ENCODE measurements at places on chromosomes 11 and 22. TPM values are rescaled to one million over a fixed set of nuclear protein-coding genes. Genes with fewer than 3 reads are reported as not detected.

The FXYD2 gene
- not detected for total RNA-seq

DNA sequence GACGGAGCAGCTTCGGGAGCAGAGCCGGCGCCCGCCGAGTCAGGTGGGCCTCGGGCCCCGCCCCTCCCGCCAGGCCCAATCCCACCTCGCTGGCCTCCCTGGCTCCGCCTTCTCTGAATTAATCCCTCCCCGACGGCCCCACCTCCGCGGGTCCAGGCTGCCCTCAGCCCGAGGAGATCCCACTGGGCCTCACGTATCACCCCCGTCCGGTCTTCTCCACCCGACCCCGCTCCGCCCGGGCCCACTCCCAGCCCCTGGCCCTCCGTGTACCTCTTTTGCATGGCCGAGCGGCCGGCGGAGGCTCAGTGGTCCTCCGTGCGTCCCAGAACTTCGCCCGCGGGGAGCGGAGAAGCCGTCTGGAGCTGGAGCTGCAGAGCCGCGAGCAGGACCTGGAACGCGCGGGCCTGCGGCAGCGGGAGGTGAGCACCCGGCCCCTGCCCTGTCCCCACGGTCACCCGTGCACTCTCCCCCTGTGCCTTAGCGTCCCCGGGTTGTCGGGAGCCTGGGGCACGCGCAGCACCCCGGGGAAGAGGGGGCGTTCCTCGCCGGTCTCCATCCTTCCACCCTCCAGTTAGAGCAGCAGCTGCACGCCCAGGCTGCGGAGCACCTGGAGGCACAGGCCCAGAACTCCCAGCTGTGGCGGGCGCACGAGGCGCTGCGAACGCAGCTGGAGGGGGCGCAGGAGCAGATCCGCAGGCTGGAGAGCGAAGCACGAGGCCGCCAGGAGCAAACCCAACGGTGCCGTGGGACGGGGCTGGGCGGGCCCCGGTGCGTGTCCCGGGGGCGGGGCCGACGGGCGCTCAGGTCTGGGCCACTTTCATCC is 2.2 kb upstream of the CD151 start:
- DNase-seq: peak; percentile 63

GRCh38 chr11:15972838-15973237 is 383.5 kb downstream of the SOX6 start:
- no peak for DNase-seq

DNA sequence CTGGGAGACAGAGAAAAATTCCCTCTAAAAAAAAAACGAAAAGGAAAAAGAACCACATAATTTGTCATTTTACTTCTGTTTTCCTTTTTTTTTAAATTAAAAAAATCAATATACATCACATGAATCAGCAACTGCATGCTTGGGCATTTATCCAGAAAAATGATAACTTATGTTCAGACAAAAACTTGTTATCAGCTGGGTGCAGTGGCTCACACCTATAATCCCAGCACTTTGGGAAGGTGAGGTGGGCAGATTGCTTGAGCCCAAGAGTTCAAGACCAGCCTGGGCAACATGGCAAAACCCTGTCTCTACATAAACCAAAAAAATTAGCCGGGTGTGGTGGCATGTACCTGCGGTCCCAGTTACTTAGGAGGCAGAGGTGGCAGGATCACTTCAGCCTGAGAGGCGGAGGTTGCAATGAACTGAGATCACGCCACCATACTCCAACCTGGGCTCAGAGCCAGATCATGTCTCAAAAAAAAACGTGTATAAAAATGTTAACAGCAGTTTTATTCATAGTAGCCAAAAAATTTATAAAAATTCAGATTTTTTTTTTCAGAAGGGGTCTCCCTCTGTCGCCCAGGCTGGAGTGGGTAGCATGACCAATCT is 28.5 kb downstream of the AMBRA1 start:
- DNase-seq: no peak

The NXPE2 gene
- not detected for total RNA-seq

The MUC2 gene
- total RNA-seq: not detected

DNA sequence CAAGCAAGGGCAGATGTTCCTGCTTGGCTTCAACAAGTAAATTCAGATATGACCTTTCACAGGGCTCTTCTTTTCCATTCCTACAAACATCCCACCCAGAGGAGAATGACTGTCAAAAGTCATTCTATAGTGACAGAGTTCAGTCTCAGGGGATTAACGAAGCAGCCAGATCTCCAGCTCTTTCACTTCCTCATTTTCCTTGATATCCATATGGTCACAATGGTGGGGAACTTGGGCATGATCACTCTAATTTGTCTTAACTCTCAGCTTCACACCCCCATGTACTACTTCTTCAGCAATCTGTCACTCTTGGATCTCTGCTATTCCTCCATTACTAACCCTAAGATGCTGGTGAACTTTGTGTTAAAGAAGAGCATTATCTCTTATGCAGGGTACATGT is 15.0 kb upstream of the OR8B8 start:
- no peak for DNase-seq

GRCh38 chr11:285894-286220 is 3.1 kb upstream of the PGGHG start:
- no peak for DNase-seq

GRCh38 chr22:46413725-46414379 is 78.3 kb downstream of the TRMU start:
- DNase-seq: no peak

The LYVE1 gene
- under 0.01 TPM for total RNA-seq

GRCh38 chr11:57643802-57644201 is 5.9 kb downstream of the YPEL4 start:
- peak; percentile 38 for DNase-seq

The CARD16 gene
- 30.7 TPM for total RNA-seq

Data from fibroblast of villous mesenchyme (primary cell).